ENCODE measurements at places on chromosomes 12 and 14.
A peak's percentile ranks its signal among the peaks of the same experiment; 100 is the strongest.

DNA sequence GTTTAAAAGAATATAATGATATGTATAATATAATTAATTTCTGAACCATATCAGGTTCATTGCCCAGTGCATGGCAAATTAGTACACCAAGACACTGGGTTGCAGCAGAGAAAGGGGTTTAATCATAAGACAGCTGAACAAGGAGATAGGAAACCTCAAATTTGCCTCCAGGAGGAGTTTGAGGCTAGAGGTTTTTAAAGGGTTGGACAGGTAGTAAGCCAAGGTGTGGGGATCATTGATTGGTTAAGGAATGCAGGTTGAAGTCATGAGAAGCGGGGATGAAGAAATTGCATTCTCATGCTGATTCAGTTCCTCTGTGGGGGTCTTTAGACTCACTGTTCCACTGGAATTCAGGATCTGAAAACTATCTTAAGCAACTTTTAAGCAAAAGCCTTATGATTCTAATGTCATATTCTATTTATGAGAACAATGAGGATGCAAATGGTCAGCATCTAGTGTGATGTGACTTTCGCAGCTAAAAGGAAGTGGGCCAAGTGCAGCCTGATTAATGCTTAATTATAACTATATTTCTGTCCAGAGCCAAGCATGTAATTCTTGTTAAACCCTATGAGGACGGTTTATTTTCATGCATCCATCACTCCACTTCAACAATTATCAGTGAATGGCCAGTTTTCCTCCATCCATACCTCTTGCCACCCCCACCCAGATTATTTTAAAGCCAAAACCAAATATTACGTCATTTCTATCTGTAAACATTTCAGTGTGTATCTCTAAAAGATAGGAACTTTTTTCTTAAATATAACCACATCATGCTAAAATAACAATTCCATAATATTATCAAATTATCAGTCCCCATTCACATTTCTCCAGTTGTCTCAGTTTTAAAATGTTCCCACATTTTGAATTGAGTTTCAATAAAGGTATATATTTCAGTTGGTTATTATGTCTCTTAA, 14.9 kb downstream of the RNF212B start:
- no peak for DNase-seq

- DNase-seq: no peak
Measured at GRCh38 chr14:23570806-23571483, 3.4 kb upstream of the AP1G2 start.

- peak; percentile 29 for DNase-seq
Measured at GRCh38 chr12:49339464-49339861, 2.5 kb upstream of the C1QL4 start.

DNA sequence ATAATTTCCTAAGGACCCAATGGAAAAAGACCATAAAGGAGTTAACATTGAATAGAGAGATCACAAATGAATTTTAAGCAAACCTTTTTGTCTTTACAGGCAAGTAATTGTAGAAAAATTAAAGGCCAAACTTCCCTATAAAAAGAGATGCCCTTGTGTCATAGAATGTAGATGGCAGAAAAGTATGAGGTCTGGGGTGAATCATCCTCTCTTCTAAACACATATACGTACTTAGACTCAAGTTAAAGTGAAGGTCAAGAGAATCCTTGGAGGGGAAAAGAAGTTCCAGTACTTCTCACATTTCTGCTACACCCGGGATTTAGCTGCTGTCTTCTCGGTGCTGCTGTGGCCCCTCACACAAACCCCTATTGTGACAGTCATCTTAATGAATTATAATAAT, 116.2 kb upstream of the ARID2 start:
- DNase-seq: no peak

GRCh38 chr12:105741786-105742566, 396.8 kb downstream of the NUAK1 start:
- no peak for DNase-seq

DNA sequence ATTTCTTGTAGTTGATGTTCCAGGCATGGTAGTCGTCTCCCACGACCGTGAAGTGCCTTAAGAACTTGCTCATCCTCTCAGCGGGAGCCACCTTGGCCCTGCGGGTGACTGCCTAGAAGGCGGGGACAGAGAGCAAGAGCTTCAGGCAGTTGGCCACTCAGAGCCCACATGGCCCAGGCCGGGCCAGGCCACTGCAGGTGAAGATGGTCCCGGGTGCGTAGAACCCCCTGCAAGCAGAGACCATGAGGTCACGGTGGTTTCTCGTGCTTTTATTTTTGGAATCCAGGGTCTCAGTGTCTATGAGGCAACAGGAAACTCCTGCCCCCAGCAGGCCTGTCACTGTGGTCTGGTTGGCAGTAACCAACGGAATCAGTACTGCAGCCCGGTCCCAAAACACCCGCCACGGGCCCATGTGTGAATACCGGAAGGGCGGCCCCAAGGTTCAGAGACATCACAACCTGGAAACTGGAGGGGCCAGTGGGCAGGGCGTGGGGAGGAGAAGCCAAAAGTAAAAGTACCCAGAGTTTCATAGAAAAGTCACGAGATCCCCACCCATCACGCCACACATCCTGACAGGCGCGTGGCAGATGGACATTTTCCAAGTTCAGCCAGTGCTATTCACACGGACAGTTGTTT, 27.5 kb downstream of the HVCN1 start:
- DNase-seq: no peak

DNA sequence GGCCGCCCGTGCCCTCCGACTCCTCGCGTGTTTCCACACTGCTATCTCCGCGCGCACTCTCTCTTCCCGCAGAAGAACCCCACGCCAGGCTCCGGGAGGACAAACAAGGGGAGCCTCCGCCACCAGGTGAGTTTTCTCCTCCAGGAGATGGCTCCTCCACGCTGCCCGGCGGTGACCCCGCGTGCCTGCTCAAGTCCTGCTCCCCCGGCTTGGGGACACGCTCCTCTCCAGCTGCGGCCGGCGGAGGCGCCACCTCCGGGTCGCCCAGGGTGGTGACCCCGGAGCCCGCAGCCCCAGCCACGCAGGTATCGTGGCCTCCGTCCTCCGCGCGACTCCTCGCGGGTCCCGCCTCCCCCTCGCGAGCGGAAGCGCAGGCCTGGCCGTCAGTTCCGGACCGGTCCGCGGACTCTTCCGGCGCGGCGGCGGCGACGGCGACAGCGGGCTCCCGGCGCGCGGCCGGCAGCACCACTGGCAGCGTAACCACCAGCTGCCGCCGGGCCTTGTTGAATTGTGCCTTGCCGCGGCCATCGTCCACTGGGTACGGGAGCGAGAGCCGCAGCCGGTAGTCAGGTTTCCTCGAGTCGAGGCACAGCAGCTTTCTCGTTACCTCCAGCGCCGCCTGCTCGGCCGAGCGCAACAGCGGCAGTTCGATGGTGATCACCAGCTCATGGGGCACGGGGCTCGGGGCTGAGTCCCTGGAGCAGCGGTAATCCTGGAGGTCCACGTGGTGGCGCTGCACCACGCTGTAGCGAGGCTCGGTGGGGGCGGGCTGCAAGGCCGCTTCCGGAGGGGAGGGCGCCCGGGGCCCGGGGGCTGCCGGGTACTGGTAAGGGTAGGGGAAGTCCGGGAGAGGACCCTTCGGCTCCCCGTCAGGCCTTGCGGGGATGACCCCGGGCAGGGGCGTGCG, 1.2 kb downstream of the DNAAF2 start:
- peak; percentile 96 for DNase-seq

Measured in NCI-H526 (cell line).